ENCODE measurements at places on chromosomes 4 and X. TPM values are rescaled to one million over a fixed set of nuclear protein-coding genes. Genes with fewer than 3 reads are reported as not detected.

DNA sequence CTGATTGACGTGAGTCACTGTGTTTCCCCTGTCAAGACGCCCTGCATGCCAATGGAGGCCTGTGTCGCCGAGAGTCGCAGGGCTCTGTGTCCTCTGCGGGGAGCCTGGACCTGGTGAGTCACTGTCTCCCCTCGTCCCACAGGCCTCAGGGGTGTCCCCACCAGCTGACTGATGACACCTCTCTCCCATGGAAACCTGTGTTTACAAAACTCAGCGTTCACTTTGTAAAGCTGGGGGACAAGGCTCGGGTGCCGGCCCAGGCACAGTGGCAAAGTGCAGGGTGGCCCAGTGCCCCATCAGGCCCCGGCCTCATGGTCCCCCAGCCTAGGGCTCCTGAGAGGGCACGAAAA is 21.2 kb upstream of the HGFAC start:
- DNase-seq: no peak

Gene DUSP21
- not detected for total RNA-seq

DNA sequence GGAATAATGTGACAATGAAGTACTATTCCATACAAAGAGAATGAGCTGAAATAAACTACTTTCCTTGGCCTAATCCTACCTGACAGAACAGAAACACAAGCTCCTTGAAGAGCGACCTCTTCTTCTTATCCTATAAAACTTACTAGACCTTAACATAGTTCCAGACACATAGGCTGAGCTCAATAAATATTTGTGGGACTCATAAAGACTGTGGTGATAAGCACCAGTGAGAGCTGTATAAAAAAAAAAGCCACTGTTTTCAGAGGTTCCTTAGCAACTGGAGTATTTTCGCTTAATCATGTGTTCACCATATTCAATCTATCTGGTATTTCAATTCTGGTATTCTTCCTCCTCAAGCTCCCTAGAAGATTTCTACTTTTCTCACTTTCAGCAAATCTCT is 1129.6 kb downstream of the STPG2 start:
- no peak for DNase-seq

DNA sequence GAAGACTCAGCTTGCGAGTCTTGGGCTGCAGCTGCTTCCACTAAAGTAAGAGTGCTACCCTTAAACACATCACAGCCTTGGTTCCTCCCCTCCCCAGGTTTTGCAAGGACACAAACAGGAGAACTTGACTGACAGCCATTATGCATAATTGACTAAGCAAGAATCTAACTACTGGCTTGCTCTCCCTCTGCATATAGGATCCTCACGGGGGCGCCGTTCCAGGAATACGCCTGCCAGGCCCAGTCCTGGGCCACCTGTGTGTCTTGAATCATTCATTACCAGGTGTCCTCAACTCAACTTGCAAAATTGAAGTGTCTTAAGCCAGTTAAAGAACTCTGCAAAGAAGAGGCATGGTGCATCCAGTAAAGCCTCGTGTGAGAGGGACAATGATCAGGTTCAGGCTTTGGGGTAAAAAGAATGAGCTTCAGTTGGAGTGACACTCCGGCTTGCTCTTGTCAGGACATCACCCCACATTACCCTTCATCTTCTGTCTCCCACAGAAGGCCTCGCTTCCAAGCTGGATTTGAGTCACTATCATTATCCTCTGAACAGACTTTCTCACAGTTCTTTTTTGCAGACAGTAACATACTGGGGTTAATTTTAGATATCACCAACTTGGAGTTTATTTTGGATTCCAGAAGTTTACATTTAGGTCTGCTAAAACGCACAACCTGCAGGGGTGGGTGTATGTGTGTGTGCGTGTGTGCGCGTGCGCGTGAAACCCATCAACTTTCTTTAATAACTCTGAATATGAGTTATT is 273.5 kb upstream of the HS3ST1 start:
- DNase-seq: no peak

- DNase-seq: no peak
These were observed 78.9 kb downstream of the AASDH start for GRCh38 chr4:56308384-56308783.

Gene ZNF674
- 1.6 TPM for total RNA-seq

DNA sequence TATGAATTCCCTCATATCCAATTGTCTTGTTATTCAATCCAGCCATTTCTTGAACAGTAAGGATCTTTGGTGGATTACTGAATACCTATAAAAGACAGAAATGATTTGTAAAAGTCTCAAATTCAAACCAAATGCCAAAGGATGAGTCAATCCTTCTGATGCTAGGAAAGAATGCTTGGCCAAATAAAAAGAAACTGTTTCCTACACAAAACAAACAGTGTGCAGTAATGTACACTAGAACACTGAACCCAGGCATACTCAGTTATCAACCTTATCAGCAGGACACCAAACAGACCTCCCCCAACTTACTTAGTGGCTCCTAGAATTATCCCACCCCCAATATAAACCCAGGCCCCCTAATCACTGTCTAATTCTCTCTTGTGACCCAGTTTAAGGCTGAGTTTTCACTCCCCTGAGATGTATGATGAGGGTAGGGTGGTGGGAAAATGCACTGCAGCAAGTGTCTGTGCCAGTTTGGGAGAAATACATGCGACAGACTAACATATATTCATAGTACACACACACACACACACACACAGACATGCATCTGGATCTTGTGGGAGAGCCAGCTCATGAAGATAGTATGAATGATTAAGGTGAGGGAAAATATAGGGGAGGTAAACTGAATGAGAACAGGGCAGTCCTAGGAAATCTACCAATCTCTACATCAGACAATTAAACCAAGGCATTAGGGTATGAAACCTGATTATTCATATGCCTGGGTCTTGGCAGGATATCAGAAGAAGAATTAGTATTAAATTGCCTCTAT is 35.0 kb downstream of the CLDN2 start:
- DNase-seq: no peak

GRCh38 chrX:426881-427280 is 40.2 kb upstream of the PPP2R3B start:
- DNase-seq: no peak

- no peak for DNase-seq
These were observed 431.6 kb downstream of the INPP4B start for GRCh38 chr4:142414366-142414990.

DNA sequence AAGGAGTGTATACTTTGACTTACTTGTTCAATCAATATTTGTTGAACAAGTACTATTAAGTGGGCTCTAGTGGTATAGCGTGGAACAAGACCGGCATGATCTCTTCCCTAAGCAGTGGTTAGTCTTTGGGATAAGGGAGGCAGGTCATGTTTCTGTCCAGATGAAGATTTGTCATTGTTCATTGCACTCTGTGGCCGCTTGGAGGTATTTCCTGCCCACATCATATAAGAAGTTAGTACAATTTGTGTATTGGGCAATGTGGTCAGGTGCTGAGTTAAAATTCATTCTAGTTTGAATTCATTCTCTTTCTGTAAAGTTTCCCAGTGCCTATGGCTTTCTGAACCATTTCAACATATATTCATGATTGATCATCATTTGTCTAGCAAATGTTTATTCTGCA is 101.1 kb upstream of the SHISA3 start:
- no peak for DNase-seq

- no peak for DNase-seq
These were observed 6.4 kb upstream of the PROM1 start for GRCh38 chr4:16090096-16090705.

DNA sequence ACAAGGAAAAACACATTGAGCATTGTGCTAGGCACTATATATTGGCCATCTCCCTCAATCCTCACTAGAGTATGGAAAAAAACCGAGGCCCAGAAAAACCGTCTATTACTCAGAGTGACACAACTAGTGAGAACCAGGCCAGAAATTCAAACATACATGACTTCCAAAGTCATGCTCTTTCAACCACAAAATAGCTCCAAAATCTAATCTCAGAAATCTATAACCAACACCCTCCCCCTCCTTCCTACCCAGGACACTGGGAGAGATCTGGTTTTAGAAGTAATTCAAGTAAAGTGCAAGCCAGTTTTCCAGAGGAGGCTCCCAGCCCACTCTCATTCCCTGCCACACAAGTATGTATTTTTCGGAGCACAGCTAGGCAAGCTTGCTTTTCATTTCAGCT is 7.6 kb downstream of the HS3ST1 start:
- DNase-seq: no peak

DNA sequence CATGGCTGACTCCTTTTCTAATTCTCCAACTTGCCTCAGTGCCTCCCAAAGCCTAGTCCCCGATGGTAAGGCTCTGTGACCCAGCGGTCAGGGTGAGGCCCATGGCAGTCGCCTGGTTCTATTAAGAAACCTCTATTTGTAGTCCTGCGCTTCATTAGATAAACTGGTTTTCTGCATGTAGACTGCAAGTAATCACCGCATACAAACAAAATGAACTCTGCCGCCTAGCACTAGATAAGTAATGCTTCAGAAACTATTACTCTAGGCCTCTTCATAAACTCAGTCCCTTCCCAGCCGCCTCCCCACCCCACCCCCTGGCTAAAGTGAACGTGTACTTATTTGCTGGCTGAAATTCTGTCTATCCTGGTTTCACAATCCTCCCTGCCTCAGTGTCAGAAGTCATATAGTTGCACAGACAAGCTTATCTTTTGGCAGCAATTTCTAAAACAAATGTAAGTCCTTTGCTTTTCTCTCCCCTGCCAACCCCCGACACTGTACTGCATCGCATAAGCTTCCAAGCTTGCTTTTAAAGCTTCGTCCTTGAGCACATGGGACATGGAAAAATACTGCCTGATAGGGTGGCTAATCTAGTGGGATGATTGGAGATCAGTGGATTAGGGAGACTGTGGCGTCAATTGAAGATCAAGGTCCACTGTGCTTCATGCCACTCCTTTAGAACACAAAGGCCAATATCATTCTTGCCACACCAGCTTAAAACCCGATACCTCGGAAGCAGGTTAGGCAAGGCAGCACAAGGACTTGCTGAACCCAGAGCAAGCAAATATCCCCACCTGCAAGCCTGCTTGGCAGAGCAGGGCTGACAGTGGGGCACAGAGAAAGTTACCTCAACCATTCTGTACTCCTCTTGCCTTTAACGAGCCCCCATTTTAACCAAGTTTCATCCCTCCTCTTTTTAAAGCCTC is 125.8 kb downstream of the IRF2 start:
- no peak for DNase-seq

- no peak for DNase-seq
These were observed 65.4 kb upstream of the FAM9C start for GRCh38 chrX:13109817-13110216.

Gene DMRTC1
- 0.71 TPM for total RNA-seq

DNA sequence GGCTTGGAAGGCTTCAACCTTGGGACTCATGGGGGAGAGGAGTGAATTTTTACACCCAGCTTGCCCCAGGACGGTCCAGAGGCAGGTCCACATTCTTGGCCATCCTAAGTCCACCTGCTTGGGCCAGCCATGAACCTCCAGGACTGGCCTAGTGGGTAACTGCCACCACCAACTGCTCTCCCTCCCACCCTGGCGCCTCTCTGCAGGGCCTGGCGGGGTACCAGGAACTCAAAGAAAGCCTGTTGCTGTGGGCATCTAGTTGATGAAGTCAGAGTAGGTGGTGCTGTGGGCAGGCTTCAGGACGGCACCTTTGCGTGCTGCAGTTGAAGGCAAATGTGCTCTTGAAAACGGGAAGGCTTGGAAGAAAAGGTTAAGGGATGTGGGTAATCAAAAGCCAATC is 12.0 kb downstream of the BCOR start:
- DNase-seq: no peak

- DNase-seq: no peak
These were observed 43.7 kb downstream of the OTOP1 start for GRCh38 chr4:4182835-4183568.

DNA sequence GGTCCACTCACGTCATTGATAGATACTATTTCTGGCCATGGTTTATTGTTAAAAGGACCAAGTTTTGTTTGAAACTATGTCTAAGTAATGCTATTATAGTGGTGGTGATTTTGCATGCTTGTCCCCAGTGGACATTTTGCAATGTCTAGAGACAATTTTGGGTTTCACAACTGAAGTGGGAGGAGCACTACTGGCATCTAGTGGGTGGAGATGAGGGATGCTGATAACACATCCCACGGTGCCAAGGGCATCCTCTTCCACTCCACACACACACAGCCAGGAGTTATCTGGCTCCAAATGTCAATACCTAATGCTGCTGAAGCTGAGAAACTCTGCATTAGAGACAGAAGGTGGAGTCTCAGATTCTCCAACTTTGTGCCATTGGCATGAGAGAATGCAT is 131.2 kb downstream of the FRMPD4 start:
- no peak for DNase-seq

Gene ETDB
- total RNA-seq: not detected

GRCh38 chr4:11843340-11843739 is 414.6 kb upstream of the HS3ST1 start:
- DNase-seq: no peak

- no peak for DNase-seq
These were observed 114.6 kb downstream of the CPZ start for GRCh38 chr4:8707045-8707781.

DNA sequence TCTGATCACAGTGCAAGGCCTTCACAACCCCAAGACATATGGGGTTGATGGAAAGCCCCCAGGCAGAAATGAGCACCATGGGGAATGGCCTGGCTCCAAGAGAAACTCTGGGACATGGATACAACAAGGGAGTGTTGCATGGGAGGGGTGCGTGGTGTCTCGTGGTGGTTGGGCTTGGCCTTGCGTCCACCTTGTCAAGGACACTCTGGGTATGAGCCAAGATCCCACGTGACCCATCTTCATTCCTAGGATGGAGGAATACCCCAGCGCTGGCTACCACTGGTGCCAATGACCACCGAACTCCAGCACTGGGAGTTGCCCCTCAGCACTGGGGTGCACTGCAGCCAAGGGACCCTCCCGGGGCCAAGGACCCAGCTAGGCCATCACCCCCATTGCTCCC is 267.5 kb upstream of the AGTR2 start:
- no peak for DNase-seq

- no peak for DNase-seq
These were observed 7.2 kb downstream of the GNRHR start for GRCh38 chr4:67746797-67747495.

DNA sequence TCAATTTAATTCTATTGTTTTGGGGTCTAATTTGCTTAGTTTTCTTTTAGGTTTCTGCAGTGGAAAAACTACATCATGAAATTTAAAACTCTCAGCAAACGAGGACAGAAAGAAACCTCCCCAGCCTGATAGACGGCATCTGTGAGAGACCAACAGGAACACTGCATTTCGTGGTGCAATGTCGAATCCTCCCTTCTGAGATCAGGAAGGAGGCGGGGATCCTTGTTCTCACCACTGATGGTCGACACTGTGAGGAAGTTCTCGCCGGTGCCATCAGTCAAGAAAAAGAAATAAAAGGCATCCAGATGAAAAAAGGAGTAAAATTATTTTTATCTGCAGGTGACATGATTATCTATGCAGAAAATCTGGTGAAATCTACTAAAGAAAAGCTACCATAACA is 16.5 kb downstream of the GAK start:
- DNase-seq: no peak

All from activated B cell treated with CpG ODN at 0.5 μM for 24 hours (primary cell).